Right ventricle myocardium superior (tissue), 1 donor: ENCODE measurements at places on chromosomes 13 and 19. TPM values are rescaled to one million over a fixed set of nuclear protein-coding genes. Genes with fewer than 3 reads are reported as not detected.

The NLRP13 gene
- total RNA-seq = not detected

- no peak for DNase-seq
Measured at GRCh38 chr19:10631874-10632273, 6.5 kb downstream of the SLC44A2 start.

The ZNF177 gene
- 2.4 TPM for total RNA-seq

The CPB2 gene
- not detected for total RNA-seq

The NPAS1 gene
- not detected for total RNA-seq

GRCh38 chr13:41122838-41123237 lies 9.8 kb downstream of the KBTBD6 start:
- DNase-seq = no peak
